ENCODE measurements at places on chromosomes 4 and X.

DNA sequence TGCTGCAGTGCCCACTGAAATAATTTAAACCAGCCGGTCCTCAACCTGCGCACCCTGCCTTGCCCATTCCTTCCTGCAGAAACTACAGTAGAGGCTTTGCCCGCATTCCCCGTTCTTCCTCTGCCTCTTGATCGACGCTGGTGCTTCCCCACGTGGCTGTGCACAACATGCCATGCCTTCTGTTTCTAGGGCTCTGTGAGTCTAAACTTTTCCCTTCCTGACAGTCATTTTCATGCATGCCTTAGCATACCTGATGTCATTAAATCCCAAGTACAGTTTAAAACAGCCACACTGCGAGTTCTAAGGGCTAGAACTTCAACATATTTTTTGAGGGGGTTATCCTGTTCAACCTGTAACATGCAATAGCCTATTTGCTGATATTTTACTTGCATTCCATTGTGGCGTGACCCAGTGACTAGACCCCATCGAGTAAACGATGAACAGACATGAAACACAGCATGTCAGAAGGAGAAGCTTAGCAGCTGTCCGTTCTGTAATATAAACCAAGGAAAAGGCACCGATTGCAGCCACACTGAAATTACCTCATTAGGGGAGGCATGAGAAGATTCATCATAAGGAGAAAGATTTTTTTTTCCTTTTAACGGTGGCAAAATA, 232.5 kb downstream of the ARHGAP10 start:
- no peak for DNase-seq

GRCh38 chrX:30065226-30065625, 150.1 kb upstream of the MAGEB2 start:
- DNase-seq, result no peak

GRCh38 chr4:85005865-85006377, 39.4 kb upstream of the WDFY3 start:
- no peak for DNase-seq

DNA sequence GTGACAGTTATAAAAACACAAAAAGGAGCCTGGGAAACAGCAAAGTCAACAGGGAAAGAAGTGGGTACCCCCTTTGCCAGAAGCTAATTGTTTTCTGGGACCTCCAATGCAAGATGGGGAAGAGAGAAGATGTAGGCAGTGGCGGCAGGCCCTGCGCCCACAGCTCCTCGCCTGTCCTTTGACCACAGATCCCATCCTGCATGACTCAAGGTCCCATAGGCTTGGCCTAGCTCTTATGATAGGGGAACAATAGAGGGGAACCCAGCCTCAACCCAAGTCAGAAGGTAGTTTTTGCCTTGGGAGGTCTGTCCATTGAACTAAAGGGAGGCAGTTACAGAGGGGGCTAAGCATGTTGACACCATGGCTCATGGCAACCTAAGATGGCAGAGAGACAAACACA, 14.2 kb downstream of the ZMYM3 start:
- DNase-seq, result no peak

- DNase-seq, result no peak
These were observed 464 bp downstream of the RAP1GDS1 start for GRCh38 chr4:98261405-98262291.
